ENCODE measurements at places on chromosomes 3 and 15.

- DNase-seq = no peak
Observed at GRCh38 chr3:140655678-140656077, 22.2 kb upstream of the TRIM42 start.

- peak; percentile 54 for DNase-seq
Observed at GRCh38 chr3:187150599-187150998, 11.3 kb upstream of the RPL39L start.

GRCh38 chr3:108486338-108486737, 24.1 kb downstream of the MYH15 start:
- DNase-seq = no peak

GRCh38 chr15:45157974-45158373, 28.2 kb downstream of the DUOX1 start:
- DNase-seq = peak; percentile 21

DNA sequence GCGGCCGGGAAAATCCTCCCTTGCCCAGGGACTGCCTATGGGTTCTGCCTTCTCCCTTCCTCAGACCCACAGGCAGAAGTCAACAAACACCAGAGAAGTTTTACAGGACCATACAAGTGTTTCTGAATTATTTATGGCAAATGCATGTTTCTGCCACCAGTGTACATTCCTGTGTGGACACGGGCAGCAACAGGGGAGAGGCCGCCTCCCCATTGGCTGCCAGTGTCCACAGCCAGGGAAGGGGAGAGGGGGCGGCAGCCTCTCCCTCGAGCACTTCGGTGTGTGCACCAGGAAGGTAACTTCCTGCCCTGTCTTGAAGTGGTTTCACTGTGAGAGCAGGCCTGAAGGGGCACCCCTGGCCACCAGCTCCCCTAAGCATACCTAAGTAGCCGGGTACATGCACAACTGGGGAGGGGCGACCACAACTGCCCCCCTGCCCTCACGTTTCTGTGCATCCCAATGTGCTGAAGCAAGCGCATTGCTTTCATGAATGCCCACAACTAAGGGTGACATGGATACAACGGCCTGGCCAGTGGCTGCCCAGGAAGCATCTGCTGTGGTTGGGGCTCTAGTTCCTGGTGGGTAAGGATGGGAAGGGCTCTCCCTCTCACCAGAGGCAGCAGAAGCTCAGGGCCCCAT, 14.8 kb upstream of the SHISA5 start:
- peak; percentile 17 for DNase-seq

DNA sequence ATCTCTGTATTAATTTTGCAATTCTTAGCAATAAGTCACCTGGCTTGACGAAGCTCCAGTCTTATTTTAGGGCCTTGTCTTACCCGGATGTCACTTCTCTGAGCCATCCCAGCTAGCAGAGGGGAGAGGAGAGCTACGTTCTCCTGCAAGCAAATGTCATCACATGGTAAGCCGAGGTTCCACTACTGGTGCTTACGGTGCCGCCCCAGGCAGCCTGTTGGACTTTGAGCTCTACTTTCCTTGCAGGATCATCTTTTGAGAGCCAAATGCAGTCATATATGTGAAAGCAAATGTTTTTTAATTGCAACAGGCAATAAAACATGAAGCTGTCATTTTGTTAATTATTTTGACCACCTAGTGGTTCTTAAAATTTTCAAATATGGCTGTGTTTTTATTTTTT, 140.9 kb downstream of the FAM43A start:
- DNase-seq = no peak

- DNase-seq = no peak
Observed at GRCh38 chr3:122987736-122988319, 39.7 kb downstream of the SEMA5B start.

GRCh38 chr15:60844010-60844409, 365.1 kb upstream of the ICE2 start:
- no peak for DNase-seq

GRCh38 chr3:4588466-4588865, 95.3 kb downstream of the ITPR1 start:
- peak; percentile 47 for DNase-seq

DNA sequence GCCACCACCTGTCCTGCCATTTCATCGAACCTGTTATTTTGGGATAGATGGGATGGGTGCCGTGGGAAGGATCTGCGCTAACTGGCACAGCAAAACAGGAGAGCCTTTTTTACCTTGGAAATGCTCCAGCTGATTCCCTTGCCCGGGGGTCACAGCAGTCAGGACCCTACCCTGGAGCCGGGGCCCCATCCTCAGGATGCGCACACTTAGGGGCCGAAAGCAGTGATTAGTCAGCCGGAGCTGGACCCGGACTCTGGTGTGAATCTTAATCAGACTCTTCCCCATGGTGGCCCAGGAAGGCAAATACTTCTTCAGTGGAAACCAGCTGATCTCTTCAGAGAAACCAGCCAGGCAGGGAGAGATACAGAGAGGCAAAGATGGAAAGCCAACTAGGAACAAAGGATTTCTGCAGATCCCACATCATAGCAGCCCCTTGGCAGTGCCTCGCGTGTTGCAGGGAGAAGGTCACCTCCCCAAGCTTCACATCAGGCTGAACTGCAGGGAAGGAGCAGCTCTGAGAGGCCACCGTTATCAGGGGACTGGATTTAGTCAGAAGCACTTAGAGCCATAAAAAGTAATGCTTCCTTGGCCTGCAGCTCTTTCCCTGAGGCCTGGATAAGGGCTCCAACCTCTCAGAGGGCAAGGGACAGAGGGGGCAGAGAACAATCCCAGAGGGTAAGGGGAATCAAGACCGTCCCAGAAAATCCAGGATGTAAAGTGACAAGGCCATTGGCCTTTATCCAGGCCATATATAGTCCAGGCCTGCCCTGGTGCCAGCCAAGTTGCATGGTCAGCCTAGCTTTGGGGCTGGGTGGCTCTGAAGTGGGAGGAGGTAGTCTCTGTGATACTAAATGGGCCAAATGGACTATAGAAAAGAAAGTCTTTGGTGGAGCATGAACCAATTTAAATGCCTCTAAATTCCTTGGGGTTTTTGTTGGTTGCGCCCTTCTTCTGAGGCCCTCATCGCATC, 52.9 kb downstream of the WDR76 start:
- DNase-seq = peak; percentile 66

DNA sequence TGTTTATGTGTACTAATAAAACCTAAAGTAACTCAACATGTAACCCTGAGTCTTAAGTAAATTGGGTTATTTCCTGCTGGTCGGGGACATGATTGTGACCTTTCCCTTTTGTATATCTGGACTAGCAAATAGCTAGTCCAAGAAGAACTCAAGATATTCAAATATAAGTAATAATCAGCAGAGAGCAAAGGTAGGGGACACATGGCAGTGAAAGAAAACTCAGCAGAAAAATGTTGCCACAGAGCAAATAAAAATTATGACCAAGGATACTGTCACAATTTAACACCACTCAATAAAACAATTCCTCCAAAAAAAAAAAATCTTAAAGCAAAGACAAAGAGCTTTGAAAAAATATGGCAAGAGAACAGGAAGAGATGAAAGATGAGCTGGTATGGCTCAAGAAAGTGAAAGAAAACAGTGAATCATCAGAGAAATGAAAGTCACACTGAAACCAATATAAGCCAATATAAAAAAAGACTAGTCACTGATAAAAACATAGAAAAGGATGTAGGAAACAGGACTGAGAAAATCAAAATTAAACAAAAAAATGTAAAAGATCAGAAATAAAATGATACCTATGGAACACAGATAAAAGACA, 43.4 kb downstream of the HLTF start:
- DNase-seq = no peak

DNA sequence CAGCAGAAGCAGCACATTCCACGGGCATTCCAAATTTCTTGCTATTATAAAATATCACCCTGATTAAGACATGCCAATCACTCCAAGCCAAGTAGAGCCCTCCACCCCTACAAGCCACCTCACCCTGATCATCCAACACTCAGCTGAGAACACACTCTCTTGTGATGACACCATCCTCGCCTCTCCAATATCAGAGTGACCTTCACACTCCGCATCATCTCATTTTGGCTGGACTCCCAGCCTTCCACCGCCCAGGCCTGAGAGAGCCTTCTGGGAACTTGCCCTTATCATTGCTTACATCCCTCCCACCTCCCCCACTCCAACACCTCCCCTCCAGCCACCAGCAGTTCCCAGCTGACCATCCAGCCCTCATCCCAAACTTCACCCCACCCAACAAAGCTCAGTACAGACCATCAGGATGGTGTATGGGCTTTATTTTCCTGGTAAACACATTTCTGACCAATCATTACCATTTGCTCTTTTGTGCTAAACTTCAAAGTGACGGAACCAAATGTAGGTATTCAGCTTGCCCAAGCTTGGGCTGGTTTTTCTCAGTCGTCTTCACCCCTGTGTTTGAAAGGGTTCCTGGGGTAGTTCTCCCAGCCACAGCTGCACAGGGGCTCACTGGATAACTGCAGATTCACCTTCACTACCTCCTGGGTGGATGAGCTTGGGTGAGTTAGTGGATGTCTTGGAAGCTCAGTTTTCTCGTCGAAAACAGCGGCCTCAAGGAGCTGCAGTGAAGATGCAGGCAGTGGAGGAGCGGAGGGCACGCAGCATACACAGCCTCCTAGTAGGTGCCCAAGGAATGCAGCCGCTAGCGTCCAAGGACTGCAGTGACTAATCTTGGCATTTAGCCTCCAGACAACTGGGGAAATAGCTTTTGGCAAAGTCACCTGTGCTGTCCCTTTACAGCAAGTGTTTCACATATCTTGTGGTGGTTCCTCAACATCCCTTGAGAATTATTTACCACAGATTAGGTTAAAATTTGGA, 115.1 kb downstream of the LIPC start:
- DNase-seq = peak; percentile 68

DNA sequence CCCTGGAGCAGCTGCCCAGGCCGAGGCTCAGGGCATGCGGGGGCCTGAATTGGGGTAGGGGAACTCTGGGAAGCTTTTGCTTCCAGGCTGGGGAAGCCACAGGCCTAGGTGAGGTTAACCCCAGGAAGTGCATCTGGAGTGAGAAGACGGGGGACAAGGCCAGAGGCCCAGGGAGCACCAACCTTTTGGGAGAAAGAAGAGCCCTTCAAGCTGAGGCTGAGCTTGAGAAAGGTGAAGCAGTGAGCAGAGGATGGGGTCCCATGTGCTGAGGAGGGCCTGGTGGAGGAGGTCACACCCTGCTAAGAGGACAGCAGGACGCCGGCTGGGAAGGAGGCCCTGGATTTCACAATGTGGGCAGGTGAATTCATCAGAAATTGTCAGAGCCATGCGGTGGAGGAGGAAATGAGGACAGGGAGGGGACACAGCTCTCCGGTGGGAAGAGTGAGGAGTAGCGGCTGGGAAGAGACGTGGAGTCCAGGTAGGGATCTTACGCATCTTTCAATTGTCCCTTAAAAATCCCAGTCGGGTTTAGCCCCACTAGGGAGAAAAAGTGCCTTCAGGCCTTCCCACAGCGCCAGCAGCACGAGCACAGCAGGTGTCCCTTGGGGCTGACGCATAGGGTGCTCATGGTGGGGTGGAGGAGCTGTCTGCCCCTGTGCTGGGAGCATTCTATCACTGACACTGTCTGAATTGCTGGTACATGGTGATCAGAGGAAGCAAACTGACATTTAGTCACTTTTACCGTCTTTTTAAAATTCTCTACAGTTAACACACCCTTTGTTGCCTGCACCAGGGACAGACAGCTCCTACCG, 50.9 kb downstream of the HCN4 start:
- no peak for DNase-seq

DNA sequence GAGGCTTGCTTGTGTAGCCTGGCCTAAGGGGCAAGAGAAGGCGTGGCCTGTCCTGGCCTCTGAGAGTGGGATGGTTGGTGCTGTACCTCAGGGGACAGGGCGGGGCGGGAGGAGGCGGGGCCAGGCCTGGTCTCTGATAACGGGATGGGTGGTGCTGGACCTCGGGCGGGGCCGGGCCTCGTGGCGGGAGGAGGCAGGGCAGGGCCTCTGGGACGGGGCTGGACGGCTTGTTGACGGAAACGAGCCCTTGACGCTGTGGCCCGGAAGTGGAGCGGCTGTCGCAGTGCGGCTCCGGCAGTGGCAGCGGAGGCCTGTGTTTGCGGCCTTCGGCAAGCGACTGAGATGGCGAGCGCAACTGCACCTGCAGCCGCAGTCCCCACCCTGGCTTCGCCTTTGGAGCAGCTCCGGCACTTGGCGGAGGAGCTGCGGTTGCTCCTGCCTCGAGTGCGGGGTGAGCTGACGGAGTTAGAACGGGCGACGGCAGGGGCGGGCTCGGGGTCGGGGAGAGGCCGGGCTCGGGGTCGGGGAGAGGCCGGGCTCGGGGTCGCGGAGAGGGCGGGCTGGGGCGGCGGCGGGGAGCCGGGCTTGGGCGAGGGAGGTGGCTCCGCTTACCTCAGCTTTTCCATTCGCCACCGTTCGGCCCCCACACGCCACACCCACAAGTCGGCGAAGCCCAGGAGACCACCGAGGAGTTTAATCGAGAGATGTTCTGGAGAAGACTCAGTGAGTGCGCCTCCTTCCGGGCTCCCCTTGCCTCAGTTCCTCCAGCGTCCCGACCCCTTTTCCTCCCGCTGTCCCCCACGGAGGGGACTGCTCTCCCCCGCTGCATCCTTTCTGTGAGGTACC, at the start of gene CCNDBP1:
Gene CCNDBP1, plus strand, starts transcription at position 247 of the 846 bp plus-strand sequence. Its CDS starts 96 bp downstream, at position 343.
- DNase-seq = peak; percentile 98

- no peak for DNase-seq
Observed at GRCh38 chr15:60172143-60172542, 168.0 kb downstream of the FOXB1 start.

DNA sequence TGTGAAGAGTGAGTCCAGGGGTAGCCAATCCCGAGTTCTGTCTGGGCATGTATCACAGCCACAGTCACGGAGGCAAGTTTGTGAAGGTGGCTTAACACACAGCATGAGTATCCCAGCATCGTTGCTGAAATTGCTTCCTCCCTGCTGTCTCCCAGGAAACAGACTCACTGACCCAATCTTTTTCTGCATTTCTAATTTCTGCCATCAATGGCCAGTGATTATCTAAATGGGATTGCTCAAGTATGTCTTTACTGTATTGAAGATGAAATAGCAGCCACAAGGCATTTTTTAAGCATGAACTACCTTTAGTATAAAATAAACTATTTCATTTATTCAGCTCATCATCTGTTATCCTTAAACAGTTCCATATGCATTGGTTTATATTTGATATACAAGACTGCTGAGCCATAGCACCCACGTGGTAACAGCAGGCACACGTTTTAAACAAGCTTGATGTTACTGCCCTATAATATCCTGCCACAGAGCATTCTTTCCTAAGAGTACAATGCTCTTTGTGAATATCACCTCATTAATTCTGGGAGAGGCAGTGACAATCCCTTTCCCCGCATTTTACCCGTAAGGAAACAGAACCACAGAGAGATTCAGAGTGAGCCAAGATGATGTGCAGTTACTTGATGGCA, 276.6 kb upstream of the THBS1 start:
- no peak for DNase-seq

- no peak for DNase-seq
Observed at GRCh38 chr3:48405343-48405881, 24.5 kb downstream of the PLXNB1 start.

GRCh38 chr15:64426845-64427465, 33.4 kb upstream of the ZNF609 start:
- DNase-seq = no peak
